ENCODE measurements at places on chromosomes 4 and X. TPM values are rescaled to one million over a fixed set of nuclear protein-coding genes. Genes with fewer than 3 reads are reported as not detected.
A peak's percentile ranks its signal among the peaks of the same experiment; 100 is the strongest.

- no peak for DNase-seq
Observed at GRCh38 chr4:26958925-26959653, 98.4 kb downstream of the STIM2 start.

DNA sequence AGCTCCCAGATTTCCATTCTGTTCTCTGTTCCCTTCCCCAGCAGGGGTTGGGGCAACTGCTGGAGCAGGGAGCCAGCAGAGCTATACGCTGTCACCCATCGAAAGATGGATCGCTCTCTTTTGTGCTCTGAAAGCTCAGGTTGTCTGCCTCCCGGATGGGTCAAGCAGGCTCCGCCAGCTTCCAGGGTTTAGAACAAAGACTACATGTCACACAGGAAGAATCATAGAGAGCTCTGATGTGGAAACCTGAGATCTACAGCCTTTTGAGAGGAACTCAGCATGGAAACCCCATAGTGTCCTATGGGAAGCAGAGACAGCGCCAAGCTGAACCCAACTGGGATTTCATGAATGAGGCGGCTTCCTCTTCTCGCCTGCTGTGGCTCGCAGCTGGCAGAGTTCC, 205.4 kb downstream of the HS3ST1 start:
- no peak for DNase-seq

DNA sequence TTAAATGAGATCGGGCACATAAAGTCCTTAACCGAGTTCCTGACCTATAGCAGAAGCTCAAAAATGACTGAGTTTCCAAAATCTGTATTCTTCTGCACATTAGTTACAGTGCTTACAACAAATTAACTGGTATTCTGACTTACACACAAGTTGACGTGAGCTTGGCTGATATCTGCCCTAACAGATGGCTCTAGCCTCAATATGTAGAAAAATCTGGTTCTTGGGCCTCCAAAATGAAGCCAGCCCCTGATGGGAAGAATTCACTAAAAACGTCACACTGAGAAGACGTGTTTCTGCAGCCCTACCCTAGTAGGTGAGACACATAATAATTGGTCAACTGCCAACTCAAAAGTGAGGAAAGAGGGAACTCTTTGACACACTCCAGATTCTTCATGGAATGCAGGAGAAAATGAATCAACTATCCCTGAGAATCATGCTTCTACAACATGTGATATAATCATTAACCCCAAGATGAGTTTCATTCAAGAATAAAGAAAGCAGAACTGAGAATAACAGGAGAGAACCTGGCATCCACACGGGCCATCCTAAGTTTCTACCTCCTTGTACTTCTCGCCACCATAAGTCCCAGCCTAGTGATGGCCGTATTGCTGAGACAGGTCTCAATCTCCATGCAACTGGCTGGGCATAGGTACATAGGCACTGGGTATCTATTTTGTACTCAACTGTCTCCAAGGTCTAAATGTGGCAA, 8.2 kb downstream of the STX18 start:
- DNase-seq, result no peak

DNA sequence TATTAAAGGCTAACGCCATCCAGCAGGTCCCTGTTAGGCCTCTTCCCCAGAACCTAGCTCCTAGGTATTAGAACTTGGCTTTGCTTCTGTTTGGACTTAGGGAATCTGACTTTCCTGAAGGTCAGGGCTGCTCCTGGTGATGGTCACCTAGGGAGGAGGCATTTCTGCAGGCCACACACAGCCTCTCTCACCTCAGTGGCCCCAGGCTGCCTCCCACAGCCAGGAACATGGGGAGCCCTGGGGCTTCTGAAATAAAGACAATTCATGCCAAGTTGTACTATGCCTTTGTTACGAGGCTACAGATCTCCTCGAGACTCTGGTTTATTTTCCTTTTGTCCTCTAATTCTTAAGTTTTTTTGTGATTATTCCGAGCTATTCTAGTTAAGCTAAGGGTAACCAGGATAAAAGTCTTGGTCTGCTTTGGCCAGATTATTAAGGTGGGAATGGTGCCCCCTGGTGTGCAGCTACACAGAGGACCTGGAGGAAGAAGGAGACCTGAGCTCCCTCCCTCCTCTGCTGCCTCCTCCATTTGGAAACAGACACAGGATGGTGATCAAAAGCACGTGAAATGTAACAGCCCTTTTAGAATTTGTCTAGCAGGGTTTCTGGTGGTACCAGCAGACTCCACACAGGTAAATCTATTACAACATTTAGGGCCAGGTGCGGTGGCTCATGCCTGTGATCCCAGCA, 131.0 kb downstream of the DCLK2 start:
- DNase-seq, result peak; percentile 55

GRCh38 chrX:94676285-94676684, 1002.3 kb downstream of the FAM133A start:
- DNase-seq, result no peak

DNA sequence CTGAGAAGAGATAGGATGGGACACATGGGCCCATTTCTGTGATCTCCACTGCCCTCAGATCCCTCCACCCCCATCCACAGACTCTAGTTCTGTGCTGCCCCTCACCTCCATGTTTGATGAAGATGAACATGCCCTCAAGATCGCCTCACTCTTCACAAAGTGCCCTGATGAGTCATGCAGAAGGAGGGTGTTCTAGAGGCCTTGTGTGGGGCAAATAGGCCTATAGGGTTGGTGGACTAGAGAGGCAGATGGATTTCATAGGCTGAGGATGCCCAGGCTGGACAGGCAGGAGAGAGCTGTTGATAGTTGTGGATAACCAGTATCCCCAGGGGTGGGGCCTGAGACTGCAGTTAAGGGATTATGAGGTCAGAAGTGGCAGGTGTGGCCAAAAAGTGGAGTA, at the start of gene CXorf65:
CXorf65 (minus strand) TSS at position 314 of the 400 bp plus-strand sequence; CDS start at position 130, 184 bp downstream.
- DNase-seq, result no peak

HEPH gene
- polyA plus RNA-seq, result 8.8 TPM

NDP gene
- 2.7 TPM for polyA plus RNA-seq

FRG1 gene
- 37.1 TPM for polyA plus RNA-seq

RBM46 gene
- 0.14 TPM for polyA plus RNA-seq

Data from muscle of back (tissue), 13 donors.